ENCODE measurements at places on chromosomes 16 and 17.

DNA sequence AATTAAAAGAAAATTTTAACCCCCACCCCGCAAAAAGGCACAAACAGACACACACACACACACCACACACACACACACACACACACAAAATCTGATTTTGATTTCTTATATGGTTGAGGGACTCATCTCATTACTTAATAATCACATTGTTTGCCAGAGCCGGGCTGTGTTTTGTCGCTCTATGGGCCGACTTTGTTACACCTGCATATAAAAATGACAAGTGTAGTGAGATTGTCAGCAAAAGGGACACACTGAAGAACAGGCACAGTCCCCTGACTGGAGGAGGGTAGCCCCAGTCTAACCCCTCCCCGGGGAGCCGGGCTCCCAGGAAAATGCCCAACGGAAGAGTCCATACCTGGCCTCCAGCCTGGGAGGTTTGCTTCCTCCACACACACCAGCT, 221.6 kb downstream of the ENGASE start:
- DNase-seq, result no peak

DNA sequence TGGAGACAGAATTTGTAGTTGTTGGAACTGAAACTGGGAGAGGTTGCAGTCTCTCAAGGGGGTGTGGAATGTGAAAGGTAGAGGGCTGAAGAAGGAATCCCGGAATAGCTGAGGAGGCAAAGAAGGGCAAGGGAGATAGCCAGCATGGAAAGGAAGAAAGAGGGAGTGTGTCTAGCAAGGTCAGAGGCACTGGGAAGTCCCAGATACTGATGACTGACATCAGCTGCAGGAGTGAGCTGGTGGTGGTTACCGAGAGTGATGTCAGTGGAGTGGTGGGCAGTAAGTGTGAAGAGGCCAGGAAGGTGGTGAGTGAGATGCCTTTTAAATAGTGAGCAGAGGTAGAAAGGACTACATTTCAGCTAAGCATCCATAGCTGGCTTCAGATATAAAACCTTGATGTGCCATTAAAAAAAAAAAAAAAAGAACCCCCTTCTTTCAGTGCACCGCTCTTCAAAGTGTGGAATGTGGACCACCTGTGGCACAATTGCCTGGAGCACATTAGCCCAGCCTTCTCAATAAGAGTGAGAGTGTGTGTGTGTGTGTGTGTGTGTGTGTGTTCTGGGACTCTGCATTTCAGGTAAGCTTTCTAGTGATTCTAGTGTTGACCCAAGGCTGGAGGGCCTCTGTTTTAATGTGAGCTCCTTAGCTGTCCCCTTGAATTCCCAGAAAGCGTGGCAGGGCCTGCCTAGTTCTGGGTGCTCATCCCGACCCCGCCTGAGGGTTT, 8.5 kb downstream of the PRMT7 start:
- peak; percentile 17 for DNase-seq

DNA sequence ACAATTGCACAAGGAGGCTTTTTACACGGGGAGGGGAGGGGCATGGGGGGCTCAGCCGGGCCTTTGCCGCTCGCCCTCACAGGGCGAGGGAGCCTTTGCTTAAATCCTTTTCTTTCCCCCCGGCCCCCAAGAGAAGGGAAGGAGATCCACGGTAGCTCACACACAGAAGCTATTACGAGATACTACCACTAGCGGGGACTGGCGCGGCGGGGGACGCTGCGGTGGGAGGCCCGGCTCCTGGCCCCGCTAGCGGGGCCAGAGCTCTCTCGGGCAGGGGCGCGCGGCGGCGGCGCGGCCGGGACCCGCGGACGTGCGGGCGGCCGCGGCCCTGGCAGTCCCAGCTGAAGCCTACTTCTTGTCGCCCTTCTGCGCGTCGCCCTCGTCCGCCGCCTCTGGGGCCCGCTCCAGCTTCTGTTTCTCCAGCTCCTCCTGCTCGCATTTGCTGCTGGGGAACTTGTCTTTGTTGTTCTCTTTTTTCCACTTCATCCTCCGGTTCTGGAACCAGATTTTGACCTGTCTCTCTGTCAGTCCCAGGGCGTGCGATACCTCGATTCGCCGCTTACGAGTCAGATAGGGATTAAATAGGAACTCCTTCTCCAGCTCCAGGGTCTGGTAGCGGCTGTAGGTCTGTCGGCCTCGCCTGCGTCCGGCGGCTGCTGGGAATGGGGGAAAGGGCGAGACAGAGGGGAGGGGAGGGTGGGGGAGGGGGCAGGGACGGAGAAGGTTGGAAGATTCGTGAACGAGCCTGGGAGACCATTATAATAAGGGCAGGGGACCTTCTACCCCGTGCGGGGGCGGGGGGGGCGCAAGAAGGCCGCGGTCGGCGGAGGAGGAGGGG, 2.0 kb downstream of the HOXB8 start:
- DNase-seq, result no peak

DNA sequence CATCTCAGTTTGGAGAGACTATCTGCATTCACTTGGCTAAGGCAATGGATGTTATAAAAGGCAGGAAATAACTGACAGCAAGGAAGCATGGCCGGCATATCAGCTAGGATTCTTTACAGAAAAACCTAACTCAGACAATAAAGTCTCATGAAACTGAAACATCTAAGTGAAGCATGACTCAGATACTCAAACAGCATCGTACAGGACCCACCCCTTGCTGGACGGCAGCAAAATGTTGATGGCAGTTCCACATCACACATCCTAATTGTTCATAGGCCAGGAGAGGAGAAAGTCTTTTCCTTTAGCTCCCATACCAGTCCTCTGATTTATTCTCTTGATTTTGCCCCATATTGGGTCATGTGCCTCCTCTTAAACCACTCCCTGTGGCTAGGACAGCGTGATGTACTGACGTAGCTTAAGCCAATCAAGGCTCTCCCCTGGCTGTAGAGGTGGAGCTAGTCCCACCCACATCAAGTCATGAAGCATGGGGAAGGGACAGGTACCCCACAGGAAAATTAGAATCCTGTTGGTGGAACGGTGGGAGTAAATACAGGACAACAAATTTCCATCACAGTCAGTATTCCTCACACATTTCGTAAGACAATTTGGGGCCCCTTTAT, 178.9 kb downstream of the IRX3 start:
- no peak for DNase-seq

DNA sequence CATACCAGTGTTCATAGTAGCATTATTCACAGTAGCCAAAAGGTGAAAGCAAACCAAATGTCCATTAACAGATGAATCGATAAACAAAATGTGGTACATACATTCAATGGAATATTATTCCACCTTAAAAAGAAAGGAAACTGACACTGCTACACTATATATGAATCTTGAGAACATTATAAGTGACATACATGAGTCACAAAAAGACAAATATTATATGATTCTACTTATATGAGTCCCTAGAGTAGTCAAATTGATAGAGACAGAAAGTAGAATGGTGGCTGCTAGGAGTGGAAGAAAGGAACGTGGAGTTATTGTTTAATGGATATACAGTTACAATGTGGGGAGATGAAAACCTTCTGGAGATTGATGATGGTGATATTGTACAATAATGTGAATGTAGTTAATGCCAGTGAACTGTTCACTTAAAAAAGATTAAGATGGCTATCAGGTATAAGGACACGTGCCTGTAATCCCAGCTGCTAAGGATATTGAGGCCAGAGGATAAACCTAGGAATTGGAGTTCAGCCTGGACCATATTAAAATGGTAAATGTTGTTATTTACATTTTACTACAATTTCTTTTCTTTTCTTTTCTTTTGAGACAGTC, 20.2 kb upstream of the TRIM37 start:
- no peak for DNase-seq

DNA sequence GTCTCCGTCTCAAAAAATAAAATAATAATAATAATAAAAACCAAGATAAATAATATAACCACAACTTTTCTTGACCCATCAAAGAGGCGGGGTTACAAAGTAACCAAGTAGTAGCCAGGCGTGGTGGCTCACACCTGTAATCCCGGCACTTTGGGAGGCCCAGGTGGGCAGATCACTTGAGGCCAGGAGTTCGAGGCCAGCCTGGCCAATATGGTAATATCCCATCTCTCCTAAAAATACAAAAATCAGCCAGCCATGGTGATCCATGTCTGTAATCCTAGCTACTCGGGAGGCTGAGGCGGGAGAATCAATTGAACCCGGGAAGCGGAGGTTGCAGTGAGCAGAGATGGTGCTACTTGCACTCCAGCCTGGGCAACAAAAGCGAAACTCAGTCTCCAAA, 45.3 kb downstream of the ADCY9 start:
- no peak for DNase-seq

DNA sequence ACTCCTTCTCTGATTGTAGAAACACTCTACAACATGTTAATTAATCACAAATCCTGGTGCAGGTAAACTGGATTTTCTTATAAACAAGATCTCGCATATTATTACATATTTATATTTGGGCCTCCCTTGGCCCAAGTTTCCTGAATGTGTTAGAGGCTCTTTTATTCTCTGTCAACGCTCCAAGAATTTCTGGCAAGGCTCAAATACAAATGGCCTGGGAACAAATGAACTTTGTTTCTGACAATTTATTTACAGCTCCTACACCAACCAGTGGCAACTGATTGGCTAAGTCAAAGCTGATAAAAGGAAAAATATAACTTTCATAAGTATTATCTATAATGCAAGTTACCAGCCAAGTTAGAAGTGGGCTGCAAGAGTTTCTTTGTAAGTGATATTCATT, 64.9 kb upstream of the CORO6 start:
- no peak for DNase-seq

DNA sequence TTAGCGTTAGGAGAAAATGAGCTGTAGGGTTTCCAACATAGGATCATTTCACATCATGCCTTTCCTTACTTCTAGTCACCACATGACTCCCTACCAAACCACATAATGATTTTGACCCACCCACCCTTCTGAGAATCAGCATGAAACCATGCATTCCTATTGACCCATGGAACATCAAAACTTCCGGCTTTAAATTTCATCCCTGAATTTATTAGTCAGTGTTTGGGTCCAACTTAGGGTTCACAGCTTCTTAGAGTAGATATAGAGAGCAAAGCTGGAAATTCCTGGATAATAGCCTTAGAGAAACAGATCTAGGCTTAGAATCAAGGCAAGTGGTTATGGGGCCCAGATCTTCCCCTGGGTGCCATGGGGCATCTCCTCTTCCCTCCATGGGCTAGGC, 162.6 kb downstream of the TOX3 start:
- no peak for DNase-seq

DNA sequence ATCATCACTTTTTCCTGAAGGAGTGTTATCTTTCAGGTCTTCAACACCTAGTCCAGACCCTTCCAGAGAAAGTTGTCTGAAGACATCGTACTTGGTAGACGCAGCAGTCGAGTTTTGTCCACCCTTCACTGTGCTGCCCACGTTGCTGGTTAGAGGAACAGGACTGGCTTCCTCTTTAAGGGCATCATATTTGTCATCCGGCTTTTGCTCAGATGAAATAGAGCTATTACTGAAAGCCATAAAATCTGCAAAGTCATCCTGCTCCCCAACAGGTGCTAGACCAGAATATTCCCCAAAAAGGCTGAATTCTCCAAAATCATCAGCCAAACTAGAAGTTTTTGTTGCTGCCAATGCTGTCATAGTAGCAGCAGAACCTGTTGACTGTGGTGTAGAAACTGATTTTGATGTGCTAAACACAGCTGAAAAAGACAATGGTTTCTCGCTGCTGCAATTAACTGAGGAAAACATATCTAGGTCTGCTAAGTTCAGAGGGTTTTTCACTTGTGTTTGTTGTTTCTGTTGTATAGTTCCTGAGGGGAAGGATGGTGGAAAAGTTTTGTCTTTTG, 55.7 kb downstream of the SYNRG start:
- no peak for DNase-seq

DNA sequence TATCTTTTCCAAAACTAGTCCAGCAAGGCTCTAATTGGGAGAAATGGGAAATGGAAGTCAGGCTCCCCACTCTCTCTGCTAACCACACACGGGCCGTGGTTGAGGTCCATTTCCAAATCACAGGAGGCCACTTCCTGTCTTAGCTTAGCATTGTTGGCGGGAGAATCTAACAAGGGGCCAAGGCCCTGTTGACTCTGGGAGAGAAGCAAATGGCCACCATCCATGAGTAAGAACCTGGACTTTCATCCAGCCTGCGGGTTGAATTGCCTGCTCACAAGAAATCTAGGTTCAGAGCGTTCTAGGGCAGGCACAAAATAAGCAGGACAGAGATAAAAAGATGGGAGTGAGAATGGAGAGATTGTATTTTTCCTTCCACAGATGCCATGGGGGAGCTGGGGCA, 5.7 kb downstream of the FAM20A start:
- DNase-seq, result no peak

GRCh38 chr17:34437188-34437587, 74.2 kb upstream of the CCL1 start:
- no peak for DNase-seq

- no peak for DNase-seq
Measured at GRCh38 chr17:73343739-73344454, 32.1 kb upstream of the CDC42EP4 start.

DNA sequence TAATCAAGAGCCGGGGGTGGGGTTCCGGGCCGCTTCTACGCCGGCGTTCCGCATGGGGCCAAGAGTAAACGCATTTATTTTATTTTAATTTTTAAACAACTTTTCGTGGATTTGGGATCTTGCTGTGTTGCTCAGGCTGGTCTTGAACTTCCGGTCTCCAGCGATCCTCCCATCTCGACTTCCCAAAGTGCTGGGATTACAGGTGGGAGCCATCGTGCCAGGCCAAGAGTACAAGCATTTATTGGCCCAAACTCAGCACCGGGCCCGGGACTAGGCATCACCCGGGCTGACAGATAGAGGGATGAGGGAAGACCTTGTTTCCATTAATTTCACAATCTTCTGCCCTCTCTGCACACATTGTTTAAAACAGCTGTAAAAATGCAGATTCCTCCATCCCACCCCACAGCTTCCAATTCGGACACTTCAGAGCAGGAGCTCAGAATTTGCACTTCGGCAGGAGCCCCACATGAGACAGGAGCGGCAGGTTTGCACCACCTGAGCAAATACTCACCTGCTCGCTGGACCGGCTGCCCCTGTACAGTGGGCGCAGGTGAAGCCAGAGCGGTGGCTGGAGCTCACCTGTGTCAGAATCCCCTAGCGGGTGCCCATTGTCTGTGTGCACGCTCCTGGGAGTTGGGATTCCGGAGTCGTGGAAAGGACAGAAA, 663 bp upstream of the GINS2 start:
- DNase-seq, result no peak

- DNase-seq, result no peak
Measured at GRCh38 chr17:17467720-17468119, 9.1 kb upstream of the MED9 start.

GRCh38 chr17:13293421-13293820, 275.6 kb upstream of the ELAC2 start:
- no peak for DNase-seq

DNA sequence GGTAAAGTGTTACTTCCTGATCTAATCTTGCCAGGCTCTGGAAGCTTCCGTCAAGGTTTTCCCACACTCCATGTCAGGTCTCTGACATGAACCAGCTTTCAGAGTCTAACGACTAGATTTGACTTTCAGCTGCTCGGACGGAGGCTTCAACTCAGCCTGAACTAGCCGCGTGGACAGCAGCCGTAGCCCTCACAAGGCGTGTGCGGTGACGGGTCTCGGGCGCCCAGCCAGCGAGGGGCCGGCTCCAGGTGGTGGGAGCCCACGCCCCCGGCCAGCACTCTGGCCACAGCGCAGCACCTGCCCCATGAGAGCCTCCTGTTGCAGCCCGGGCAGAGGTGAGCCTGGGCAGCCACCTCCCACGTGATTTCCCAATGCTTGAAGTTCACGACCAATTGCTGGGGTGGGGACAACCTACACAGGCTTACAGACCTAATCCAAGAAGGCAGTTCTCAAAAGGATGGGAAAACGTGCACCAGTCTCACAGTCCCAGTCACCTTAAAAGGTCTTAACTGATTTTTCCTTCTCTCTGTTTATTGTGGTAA, 45.5 kb downstream of the TBC1D16 start:
- no peak for DNase-seq
